ENCODE measurements at places on chromosomes 7 and 10. TPM values are rescaled to one million over a fixed set of nuclear protein-coding genes. Genes with fewer than 3 reads are reported as not detected.

The MBL2 gene
- total RNA-seq, result not detected

- no peak for DNase-seq
These were observed 762.4 kb downstream of the GRID1 start for GRCh38 chr10:85604136-85604725.

The ANKRD26 gene
- total RNA-seq, result 17.1 TPM

DNA sequence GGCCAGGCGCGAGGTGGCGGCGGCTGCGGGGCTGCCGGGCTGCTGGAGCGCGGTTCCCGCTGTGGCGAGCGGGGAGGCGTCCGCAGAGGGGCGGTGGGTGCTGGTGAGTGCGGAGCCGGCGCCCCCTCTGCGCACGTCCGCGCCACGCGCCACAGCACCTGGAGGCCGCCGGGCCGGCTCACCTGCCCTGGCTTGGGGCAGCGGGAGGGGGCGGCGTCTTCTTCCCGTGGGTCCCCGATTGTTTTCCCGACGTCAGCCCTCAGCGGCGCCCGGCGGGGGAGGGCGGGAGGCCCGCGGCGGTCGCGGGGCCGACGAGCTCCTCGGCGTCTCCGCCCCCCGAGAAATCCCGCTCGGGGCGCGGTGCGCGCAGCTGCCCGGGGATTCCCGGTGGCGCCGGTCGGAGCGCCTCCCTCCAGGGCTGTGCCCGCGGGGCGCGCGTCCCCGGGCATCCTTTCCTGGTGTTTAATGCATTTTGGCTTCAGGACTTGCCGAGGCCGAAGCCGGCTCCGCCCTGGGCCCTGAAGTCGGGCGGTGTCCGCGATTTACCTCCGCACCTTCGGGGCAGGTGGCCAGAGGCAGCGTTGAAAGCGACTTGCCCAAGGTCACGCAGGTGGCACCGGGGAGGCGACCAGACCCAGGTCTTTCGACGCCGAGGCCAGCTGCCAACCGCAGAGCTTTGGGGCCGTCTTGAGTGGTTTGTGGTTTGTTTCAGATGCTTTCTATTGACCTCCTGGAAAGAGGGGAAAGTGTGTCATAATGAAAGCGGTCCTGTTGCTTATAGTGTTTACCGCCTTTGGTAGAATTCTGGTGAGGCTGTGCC is 561 bp downstream of the PLEKHA1 start:
- DNase-seq, result no peak

- DNase-seq, result no peak
These were observed 140.2 kb downstream of the PRKG1 start for GRCh38 chr10:51214207-51215196.

DNA sequence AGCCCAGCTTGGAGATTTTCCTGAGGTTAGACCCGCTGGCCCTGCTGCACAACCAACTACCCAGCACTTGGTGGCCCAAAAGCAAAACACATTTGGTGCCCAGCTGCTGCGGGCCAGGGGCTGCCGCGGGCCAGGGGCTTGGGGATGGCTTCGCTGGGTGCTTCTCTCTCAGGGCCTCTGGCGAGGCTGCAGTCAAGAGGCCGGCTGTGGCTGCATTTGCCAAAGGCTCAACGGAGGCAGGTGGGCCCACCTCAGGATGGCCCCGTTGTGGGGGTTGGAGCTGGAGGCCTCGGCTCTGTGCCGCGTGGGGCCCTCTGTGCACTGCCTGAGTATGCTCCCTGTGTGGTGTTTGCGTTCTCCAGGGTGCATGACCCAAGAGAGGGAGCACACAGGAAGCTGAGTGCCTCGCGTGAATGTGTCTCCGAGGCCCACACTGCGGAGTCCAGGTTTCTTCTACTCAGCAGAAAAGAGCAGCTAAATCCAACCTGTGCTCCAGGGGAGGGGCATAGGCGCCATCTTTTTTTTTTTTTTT is 17.5 kb upstream of the UBE3C start:
- DNase-seq, result no peak

The DYNC1I1 gene
- 2.4 TPM for total RNA-seq

The LIPM gene
- total RNA-seq, result not detected

The HHEX gene
- total RNA-seq, result not detected

GRCh38 chr10:43226441-43226840 is 40.4 kb downstream of the RASGEF1A start:
- DNase-seq, result no peak

DNA sequence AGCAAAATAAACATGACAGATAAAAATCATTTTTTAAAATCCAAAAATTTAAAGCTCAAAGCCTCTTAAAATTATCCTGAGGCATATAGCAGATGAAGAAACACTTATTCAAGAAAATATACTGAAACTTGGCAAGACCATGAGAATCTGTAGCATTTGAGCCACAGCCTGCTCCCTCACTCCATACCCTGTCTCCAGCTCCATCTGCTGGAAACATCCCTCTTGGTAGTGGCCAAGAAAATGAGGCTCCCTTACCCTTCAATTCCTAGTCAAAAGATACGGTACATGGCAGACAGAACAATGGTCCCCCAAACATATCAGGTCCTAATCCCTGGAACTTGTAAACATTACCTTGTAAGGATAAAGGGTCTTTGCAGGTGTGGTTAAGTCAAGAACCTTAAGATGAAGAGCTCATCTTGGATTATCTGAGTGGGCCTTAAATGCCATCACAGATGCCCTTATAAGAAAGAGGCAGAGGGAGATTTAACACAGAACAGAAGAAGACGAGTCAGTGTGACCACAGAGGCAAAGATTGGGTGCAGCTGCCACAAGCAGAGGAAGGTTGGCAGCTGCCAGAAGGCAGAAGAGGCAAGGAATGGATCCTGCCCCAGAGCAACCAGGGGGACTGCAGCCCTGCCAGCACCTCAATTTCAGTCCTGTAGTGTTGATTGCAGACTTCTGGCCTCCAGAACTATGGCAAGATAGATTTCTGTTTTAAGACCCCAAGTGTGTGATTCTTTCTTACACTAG is 149.4 kb downstream of the ZNF248 start:
- DNase-seq, result no peak

DNA sequence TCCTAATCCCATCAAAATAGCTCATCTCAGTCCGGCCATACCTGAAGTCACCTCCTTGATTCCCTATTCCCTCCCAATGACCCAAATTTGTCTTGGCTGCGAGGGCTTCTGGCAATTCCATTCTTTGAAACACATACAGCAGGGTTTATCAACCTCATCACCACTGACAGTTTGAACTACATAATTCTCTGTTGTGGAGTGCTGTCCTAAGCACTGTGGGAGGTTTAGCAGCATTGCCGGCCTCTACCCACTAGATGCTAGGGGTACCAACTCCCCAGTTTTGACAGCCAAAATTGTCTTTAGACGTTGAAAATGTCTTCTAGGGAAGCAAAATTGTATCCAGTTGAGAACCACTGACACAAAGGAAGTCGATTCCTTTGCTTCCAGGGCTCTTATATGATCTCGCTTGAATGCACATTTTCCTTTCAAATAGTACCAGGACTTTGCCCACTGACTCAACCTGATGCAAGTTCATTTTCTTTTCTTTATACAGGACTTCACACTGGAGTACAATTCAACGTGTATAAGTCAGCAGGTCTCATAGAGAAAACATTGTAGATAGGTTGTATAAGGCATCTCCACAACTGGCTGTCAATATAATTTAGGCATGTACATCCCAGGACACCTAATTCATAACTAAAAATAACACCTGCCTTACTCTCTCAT is 133.3 kb downstream of the STRA8 start:
- no peak for DNase-seq

GRCh38 chr7:93972029-93972725 is 32.0 kb downstream of the BET1 start:
- no peak for DNase-seq

All from A172 (cell line).